NCI-H1436 (cell line): ENCODE measurements at places on chromosomes 1 and 21.
A peak's percentile ranks its signal among the peaks of the same experiment; 100 is the strongest.

DNA sequence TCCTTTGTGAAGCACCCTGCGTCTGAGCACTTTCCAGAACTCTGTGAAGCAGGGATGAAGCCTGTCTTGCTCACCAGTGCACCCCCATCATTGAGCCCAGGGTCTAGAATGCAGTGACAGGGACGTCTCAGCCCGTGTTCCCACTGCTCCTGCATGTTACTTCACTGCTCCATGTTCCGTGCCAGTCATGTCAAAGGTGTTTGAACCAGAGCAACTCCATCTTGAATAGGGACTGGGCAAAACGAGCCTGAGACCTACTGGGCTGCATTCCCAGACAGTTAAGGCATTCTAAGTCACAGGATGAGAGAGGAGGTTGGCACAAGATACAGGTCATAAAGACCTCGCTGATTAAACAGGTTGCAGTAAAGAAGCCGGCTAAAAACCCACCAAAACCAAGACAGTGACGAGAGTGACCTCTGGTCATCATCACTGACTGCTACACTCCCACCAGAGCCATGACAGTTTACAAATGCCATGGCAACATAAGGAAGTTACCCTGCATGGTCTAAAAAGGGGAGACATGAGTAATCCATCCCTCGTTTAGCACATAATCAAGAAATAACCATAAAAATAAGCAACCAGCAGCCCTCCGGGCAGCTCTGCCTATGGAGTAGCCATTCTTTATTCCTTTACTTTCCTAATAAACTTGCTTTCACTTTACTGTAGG is 63.2 kb downstream of the SDC3 start:
- DNase-seq, result no peak

GRCh38 chr1:54601730-54602129 is 21.6 kb downstream of the FAM151A start:
- no peak for DNase-seq

GRCh38 chr1:111582644-111583618 is 36.7 kb upstream of the RAP1A start:
- DNase-seq, result no peak

GRCh38 chr1:16367968-16368890 is 1.2 kb downstream of the SZRD1 start:
- DNase-seq, result no peak

GRCh38 chr1:156146020-156146768 is 7.2 kb upstream of the SEMA4A start:
- peak; percentile 78 for DNase-seq

DNA sequence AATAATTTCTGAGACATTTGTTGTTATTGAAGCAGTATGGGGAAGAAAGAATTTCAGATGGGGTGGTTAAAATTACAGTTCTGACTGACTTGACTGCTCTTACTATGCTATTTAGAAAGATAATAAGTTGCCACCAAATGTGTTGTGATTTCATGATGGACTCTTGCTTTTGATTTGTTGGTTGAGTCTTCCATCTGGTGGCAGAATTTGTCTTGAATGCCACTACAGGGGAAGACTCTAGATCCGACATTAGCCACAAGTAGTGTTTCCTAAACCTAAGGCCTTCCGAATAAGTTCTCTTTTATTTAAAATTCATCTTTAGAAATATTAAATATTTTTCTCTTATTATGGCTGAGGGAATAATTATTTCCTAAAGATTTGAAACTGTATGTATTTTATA is 190.9 kb upstream of the ADGRL4 start:
- DNase-seq, result no peak

- no peak for DNase-seq
Observed at GRCh38 chr1:156858555-156858956, 361 bp downstream of the INSRR start.

GRCh38 chr1:47580451-47580995 is 142.7 kb downstream of the FOXD2 start:
- no peak for DNase-seq

- DNase-seq, result no peak
Observed at GRCh38 chr1:87394982-87395381, 66.3 kb downstream of the LMO4 start.

- no peak for DNase-seq
Observed at GRCh38 chr1:7786795-7787194, 2.7 kb downstream of the PER3 start.

DNA sequence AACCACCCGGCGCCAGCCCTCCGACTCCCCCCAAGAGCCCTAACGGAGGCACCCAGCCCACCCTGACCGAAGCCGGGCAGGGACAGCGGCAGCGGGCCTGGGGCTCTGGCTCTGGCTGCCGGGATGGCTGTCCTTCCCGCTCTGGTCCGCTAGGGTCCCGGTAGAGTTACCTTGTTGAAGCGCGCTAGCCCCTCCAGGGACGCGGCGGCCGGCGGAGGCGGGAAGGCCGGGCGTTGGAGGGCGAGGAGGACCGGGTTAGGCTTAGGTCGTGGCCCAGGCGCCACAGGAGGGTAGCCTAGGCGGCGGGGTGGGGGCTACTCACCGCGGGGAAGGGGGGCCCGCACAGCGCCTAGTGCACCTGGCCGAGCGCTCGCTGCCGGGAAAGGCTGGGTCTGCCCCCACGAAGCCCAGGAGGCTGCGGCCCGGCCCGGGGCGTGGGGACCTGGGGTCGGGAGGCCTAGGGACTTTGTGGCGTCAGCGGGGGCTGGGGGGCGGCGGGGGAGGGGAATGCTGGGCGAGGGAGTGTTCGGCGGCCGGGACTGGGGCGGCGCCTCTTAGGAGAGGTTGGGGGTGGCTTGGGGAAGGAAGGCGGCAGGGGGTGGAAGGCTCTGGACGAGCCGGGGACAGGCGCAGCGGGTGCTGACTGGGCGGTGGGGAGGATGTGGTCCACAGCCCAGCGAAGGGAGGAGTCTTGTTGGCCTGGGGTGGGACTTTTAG is at the start of gene TRIM17:
Gene TRIM17, minus strand, starts transcription at position 645 of the 717 bp plus-strand sequence. CDS start 1,789 bp downstream, outside the sequence.
- DNase-seq, result peak; percentile 39
